ENCODE measurements at places on chromosomes 16 and 17.
A peak's percentile ranks its signal among the peaks of the same experiment; 100 is the strongest.

DNA sequence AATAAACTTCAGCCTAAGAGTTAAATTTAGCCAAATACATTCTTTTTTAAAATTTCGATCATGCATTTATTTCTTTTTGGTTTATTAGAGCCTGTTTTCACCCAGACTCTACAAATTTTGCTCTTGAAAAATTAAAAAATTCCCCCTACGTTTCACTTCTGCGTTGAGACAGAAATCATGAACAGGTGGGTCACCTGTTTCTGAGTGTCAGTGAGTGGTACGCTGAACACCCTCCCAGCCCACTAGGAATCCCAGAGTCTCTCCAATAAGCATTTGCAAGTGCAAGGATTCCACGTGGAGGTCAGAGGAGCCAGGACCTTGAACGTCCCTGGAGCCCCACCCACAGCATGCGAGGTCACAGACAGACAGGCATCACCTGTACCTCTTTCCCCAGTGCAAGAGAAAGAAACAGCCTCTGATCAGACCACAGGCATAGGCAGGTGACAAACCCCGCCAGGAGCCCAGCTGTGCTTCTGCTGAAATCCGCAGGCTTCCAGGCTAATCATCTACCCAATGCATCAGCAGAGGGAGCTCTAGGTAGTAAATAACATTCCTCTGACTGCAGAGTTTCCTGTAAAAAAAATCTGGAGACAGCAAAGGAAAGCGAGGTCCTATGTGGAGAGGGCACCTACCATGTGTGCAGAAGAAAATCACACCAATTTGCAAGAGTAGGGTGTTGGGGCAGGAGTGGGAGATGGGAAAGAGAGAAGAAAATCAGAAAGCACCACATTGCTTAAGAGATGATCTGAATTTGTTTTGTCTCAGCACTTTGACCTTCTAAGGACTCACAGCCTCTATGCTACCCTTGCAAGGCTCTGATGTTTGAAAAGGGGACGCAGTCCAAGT is 5.9 kb upstream of the XYLT1 start:
- DNase-seq = no peak

DNA sequence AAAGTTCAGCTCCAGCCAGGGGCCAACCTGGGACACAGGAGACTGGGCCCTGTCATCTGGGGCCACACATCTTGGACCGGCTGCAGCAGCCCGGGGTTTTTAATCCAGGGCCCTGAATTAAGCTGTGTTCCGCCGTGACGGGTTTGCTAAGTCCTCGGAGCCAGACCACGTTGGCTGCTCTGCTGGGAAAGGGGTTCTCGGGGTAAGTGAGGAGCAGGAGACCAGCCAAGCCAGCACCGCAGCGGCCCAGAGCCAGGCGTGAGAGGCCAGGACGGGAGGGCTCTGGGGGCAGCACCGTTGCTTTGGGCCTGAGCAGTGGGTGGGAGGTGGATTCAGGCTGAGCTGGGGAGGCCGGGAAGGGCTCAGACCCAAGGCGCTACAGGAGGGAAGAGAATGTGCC is 31.3 kb upstream of the CBX4 start:
- no peak for DNase-seq

GRCh38 chr16:2149630-2150417 is 1.4 kb downstream of the RAB26 start:
- DNase-seq = peak; percentile 61

DNA sequence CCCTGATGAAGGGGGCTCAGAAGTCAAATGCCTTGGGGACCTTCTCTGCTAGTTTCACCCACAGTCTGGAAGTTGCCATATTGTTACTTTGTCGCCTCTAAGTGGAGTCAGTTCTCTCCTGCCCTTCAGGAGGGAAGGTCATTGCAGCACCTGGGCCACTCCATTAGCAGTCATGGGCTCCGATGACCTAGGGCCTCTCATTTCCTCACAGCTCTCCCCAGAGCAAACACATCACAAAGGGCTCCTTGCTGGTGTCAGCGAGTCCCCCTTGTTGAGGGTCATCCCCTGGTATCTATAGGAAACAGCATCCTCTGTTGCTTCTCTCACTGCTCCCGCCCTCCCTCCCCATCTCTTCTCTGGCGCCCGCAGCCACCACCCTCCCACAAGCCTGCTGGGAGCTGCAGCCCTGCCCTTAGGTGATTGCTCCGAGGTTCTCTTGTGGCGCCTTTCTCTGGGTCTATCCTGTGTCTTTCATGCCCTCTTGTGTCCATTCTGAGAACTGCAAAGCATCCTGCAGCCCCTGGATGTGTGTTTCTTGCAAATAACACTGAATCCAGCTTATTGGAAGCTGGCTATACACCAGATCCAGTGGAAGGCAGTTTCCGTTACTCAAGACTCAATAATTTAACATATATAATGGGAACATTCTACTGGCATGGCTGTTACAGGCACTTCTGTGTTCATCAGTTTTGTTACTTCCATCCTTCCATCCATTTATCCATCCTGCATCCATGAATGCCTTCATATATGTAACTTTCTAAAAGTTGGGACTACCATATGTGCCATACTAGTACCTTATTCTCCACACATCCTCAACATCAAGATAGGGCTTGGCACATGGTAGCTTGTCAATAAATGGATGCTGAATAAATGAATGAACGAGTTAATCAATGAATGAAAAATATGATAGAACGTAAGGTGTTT is 21.2 kb downstream of the PDILT start:
- DNase-seq = peak; percentile 1

- no peak for DNase-seq
These were observed 7.3 kb downstream of the PNMT start for GRCh38 chr17:39675390-39676082.

DNA sequence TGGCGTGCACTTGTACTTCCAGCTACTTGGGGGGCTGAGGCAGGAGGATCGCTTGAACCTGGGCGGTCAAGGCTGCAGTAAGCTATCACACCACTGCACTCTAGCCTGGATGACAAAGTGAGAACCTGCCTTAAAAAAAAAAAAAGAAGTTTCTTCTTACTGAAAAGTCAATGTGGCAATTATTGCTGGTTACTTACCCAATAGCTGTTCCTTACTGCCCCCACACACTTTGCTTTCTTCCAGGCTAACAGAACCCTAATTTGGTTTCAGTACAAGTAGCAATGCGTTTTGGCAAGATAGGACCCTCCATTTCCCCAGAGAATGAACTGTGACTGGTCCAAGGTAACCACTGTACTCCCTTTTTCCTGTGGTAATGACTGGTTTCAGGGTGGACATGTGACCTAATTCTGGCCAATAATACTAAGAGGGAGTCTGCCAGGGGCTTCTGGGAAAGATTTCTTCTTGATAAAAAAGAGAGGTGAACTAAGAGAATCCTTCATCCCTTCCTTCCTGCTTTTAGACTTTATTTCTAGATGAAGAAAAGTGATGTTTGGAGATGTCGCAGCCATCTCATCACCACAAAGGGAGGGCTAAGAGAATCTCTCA is 58.8 kb upstream of the MSI2 start:
- DNase-seq = no peak

DNA sequence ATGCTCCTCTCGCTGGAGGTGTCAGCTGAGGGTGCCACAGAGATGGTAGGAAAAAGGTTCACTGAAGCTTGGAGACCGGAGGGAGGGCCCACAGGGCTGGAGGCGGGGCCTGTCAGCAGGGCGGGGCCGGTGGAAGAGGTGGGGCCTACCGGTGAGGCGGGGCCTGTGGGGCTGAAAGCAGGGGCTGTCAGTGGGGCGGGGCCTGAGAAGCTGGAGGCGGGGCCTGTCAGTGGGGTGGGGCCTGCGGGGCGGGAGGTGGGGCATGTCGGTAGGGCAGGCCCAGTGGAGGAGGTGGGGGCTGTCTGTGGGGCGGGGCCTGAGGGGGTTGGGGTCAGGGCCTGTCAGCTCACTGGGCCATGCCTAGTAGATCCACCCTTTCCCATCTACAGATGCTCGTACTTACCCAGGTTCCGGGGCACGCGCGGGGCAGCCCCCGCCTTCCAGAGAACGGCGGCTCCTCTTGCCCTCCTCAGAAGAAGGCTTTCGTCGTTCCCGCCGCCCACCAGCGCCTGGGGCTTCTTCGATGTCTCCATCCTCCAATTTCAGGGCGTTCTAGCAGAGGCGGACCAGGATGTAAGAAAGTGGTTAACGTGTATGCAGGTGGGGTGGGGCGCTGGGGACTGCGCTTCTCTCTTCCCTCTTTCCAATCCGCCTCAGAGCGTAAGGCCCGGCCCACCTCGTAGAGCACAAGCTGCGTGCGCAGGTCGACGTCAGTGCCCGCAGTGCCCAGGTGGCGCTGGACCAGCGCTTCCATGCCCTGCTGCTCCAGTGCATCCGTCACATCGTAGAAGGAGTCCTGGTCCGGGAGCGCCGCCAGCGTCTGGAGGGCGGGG is 9.8 kb downstream of the TMEM208 start:
- DNase-seq = peak; percentile 83

DNA sequence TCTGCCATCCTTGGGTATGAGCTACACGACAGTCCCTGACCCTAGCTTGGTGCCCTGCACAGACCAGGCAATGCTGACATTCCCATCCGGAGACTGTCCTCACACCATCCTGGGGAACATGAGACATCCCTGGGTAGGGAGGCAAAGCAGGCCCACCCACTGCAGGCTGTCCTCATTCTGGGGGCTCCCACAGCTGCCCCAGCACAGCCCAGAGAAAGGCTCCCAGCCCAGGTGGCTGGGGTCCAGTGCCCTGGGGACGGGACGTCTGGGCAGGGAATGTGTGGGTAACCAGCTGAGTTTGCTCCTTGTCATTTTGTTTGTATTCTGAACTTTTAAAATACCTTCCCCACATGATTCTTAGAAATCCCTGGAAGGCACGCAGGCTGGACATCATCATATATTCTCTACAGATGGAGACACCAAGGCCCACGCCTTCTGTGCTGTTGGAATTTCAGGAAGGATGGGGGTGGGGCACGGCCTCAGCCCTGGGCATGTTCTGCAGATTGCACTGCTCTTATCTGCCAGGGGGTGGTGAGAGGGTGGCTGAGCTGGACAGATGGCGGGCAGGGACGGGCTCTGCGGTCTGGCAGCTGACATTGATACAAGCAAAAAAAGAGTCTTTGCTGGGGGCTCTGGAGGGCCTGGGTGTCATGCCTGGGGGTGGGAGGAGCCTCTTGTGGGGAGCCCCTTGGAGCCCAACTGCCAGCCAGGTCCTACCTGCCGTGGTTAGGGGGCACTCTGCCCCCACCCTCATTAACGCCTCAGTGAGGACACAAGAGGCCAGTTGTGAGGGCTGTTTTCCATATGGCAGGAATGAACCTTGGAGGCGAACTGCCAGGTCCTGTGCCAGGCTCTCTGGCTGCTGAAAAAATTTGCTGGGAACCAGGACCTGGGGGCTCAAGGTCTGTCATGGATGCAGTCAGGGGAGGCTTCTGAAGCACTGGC is 28.4 kb downstream of the LRRC75A start:
- DNase-seq = no peak

DNA sequence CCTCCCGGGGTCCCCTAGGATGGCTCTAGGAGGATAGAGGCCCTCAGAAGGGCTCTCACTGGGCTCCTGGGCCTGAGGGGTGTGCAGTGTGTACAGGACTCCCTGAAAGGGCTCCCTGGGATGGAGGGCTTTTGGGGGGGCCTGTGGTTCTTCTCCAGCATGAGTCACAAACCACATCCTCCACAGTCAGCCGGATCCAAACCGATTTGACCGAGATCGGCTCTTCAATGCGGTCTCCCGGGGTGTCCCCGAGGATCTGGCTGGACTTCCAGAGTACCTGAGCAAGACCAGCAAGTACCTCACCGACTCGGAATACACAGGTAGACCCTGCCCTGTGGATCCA is 4.5 kb downstream of the TRPV2 start:
- no peak for DNase-seq

- no peak for DNase-seq
These were observed 8.8 kb downstream of the NFATC3 start for GRCh38 chr16:68093816-68094613.

DNA sequence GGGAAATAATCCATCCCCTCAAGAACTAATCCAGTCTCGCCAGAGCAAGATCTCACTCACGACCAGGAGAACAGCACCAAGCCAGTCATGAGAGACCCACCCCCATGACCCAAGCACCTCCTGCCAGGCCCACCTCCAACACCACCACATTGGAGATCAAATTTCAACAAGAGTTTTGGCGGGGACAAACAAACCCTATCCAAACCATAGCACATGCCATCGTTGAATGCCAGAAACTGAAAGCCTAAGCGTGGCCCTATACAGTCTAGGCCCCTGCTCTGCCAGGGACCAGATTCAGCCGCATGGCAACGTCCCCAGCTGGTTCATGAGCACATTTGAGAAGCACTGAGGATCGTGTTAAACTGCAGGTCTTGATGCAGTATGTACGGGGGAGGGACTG is 57.3 kb downstream of the AXIN2 start:
- no peak for DNase-seq

DNA sequence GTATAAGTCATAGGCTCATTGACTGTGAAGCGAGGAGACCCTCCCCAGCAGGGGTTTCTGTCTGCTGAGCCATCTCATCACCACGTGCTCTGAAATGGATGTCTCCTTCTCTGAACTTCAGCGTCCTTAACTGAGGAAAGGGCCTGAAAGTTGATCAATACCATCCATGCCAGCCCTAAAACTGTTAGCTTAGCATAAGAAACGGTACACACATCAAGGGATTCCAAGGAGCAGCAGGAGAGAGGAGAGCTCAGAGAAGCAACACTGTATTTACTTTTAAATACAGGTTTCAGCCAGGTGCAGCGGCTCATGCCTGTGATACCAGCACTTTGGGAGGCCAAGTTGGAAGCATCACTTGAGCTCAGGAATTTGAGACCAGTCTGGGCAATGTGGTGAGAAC is 248.9 kb upstream of the TNRC6C start:
- DNase-seq = no peak

- DNase-seq = no peak
These were observed 14.4 kb downstream of the ELAC2 start for GRCh38 chr17:13003454-13003851.

- no peak for DNase-seq
These were observed 136.1 kb upstream of the CIBAR2 start for GRCh38 chr16:85248342-85248741.

- DNase-seq = no peak
These were observed 3.0 kb downstream of the CDH1 start for GRCh38 chr16:68739964-68740627.

GRCh38 chr16:30793508-30794069 is 6.6 kb upstream of the ZNF629 start:
- DNase-seq = no peak

DNA sequence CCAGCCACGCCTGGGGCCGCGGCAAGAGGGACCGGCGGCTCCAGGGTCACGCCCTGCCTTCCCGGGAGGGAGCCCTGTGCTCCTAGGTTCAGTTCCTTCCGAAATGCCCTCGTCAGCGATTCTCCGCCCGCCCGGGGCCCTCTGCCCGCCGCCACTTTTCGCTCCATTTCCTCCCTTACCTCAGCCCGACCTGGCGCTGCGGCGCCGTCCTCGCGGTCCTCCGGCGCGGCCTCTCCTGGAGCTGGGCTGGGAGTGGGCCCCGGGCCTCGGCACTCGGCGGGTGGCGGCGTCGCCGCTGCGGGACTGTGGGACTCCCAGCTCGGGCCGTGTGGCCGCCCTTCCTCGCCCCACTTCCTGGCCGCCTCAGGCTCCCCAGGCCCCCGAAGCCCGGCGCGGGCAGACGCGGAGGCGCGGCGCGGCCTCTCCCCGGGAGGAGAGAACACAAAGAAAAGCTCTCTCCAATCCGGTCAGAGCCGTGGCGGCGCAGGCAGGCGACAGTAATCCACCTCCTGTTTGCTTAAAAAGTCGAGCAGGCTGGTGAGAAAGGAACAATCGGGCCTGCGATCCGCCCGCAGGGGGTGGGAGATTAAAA is 1.6 kb downstream of the BAHCC1 start:
- no peak for DNase-seq

Data from activated CD8-positive, alpha-beta memory T cell treated with anti-CD3 and anti-CD28 coated beads for 48 hours (primary cell).